ENCODE measurements at places on chromosomes 3 and 15.

DNA sequence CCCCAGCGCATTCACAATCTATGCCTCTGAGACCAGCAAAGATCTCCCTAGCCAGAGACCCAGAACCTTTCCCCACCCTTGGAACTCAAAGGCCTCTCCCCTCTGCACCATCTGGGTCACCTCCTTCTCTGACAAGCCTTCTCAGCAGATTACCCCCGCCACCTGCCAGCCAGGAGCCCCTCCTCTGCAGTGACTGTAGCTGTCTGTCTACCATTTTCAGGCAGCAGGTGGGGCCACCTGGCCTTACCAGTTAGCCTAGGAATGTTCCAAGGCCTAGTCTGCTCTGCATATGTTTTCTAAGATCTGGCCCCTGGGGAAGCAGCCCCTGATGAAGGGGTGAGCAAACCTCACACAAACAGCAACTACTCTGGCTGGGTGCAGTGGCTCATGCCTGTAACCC is 2.4 kb downstream of the MYLK start:
- no peak for DNase-seq

GRCh38 chr3:197019535-197019934 is 10.1 kb downstream of the MELTF start:
- no peak for DNase-seq

- DNase-seq, result no peak
Measured at GRCh38 chr15:55319537-55320237, 665 bp downstream of the PIGB start.

DNA sequence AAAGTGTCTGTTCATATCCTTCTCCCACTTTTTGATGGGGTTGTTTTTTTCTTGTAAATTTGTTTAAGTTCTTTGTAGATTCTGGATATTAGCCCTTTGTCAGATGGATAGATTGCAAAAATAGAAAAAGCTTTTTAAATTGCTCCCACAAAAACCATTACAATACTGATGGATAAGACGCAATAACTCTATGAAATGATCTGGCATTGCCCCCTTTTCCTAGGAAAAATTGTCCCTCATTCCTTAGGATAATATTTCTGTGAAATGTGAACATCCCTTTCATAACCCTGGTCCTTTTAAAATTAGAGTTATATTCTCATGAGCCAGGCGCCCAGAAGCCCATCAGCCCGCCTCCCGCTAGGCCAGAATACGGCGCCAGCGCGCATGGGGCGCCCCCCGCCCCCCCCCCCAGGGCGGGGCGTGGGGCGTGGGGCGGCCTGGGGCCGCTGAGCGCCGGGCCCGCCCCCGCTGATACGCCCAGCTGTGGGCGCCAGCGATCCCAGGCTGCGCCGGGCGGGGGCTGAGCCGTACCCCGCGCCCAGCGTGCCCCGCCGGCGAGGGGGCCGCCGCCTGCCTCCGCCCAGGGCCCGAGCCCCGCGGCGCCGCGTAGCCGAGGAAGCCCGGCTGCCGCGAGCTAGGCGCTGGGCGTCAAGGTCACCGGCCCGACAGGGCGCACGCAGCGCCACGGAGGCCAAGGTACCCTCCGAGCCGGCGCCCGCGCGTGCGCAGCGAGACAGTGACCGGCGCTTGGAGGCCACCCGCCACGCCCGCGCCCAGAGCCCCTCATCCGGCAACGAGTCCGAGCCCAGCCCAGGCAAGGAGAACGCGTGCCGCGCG is 11.1 kb upstream of the ROPN1B start:
- DNase-seq, result no peak

- DNase-seq, result no peak
Measured at GRCh38 chr3:18066899-18067582, 324.6 kb upstream of the TBC1D5 start.

GRCh38 chr3:183688874-183689273 is 8.7 kb upstream of the YEATS2 start:
- DNase-seq, result no peak

DNA sequence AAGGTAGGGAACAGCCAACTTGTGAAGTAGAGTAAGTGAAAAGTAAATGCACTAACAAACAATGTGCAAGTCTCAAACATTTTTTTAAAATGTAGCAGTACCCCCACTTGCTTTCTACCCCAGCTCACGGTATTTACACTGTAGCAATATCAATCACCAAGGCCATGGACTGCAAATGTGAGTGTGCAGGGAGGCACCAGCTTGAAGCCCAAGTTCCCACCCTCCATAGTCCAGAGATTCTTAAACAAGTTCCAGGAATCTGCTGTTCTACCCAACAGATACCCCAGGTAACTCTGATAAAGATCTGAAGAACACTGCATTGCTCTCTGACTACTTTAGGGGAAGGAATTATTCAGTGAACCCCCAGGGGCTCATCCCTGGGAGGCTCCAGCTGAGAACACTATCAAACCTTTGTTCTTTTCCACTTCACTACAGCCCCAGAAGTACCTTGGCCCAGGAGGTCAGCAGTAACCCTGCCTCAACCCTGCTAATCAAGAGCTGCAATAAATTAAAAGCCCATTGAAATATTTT is 86.1 kb downstream of the FOXP1 start:
- no peak for DNase-seq

DNA sequence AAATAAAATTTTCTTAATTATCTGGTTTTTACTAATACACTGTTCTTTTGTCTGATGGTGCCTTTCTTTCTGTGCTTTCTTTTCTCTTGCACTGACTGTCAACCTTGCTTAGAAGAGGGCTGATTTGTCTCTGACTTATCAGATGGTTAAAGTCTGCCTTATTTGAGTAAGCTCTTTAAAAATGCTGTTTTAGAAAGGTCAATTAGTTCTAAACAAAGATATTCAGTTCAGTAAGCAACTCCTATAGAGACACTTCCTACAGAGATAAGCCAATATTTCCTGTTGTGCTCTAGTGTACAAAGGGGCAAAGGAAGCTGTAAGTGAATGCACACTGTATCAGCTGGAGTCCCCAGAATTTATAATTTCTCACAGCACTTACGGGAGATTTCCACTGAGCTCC is 153.4 kb upstream of the TSPAN3 start:
- DNase-seq, result no peak

GRCh38 chr15:92455271-92455670 is 61.6 kb downstream of the ST8SIA2 start:
- DNase-seq, result no peak
